ENCODE measurements at places on chromosomes 4 and X.

DNA sequence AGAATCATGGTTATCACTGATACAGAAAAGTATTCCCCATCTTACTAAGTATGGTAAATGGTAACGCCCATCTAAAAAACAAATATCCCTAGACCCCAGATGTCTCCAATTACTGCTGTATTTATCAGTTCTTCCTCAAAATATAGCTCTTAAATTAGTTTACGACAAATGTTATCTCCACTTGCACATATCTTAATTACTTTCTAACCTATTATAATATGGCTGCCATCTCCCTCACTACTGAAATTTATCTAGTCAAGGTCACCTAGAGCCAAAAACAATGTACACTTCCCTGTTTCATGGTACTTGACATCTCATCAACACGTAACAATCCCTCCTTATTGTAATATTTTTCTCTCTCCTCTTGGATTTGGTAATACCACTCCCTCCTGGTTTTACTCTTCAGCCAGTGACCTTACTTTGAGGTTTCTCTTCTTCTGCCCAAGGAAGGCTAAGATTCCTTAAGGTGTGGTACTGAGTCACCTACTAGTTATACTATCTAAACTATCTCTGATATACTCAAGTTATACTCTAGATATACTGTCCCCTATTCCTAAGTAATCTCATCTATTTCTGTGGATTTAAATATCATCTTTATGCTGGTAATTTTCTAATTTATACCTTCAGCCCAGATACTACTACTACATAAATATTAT lies 8.6 kb downstream of the LCORL start:
- DNase-seq = no peak

- DNase-seq = no peak
Observed at GRCh38 chr4:39814403-39815185, 116.7 kb downstream of the UBE2K start.

DNA sequence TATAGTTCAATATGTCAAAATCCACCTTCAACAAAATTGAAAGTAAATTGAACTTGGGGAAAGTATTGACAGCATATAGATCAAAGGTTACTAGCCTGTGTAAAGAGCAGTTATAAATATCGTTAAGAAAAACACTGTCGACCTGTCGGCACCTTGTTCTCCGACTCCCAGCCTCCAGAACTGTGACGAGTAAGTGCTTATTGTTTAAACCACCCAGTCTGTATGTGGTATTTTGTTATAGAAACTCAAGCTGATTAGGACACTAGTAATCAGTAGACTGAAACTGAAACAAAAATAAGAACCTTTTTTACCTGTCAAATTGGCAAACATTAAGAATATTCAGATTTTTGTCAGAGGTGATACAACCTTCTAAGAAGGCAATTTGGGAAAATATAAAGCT lies 17.0 kb downstream of the HTT start:
- DNase-seq = no peak

DNA sequence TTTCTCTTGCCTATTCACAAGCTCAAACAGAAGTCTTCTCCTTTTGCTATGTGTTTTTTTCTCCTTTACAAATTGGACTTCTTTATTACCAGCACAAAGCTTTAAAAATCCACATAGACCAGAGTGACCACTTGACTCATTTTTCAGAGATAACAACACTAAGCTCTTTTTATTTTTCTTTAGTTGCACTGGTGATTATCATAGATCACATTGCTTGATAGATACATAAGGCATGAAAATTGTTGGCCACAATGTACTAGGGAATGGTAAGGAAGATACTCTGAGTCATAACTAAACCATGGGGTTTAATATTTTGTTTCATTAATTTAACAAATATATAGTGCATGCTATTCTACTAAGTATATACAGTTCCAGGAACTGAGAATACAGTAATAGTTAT lies 159.0 kb downstream of the GASK1B start:
- DNase-seq = no peak

DNA sequence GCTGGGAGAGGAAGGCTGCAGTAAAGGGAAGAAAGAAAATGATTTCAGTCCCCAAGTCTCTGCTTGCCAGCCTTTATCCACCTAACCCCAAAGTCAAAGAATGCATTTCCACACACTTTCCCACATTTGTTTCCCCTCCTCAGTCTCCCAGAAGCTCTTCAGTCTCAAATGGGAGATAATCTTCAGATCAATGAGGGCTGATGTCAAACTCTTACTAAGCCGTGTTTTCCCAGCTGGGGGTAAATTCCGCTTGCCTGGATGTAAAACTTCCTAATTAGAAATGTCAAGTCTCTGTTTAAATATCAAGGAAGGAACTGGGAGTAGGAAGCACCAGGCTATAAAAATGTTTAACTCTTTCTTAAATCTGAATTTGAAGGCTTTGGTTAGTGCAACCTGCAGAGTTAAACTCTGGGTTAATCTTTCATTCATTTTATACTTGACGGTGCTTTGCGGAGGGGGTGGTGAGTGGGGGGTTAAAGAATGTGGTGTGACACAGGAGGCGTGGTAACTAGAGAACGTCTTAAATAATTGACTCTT lies 601.4 kb upstream of the ACTRT1 start:
- no peak for DNase-seq

- no peak for DNase-seq
Observed at GRCh38 chr4:37609626-37610025, 76.5 kb downstream of the RELL1 start.

DNA sequence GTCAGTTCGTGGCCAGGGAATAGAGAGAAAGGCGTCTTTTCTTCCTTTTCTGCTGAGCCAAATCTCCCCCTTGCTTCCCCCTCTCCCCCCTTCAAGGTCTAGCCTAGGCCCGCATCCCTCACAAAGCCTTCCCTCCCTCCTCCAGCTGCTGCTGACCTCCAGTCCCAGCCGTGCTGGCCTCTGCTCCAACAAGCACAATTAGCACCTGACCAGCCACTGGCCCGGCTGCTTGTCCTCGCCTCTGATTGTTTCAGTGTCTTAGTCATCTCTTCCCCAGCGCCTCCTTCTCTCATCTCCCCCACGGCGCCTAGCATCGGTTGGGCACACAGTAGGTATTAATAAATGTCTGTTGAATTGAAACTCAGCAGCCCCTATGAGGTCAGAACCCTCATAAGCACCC lies 4.2 kb downstream of the ELF4 start:
- DNase-seq = no peak

GRCh38 chr4:16154451-16154850 lies 70.6 kb upstream of the PROM1 start:
- no peak for DNase-seq

GRCh38 chrX:71098302-71098701 lies 2.7 kb downstream of the FOXO4 start:
- DNase-seq = no peak

GRCh38 chr4:38170338-38171169 lies 210.4 kb downstream of the PTTG2 start:
- no peak for DNase-seq

DNA sequence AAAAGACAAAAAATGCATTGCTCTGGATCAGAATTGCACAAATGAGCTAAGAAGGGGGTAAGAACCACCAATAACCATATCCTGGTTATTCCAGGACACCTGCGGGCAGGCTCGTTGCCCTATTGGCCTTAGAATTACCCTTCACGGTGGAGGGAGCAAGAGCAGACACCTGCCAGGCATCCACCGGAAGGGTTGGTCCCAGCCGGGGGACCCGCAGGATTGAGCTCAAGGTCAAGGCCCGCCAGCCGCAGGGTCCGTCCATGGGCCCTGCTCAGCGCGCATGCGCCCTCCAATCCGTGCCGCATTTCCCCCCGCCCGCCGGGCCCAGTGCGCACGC lies 575 bp downstream of the SLC25A6 start:
- DNase-seq = no peak

GRCh38 chr4:8041172-8041571 lies 101.5 kb upstream of the AFAP1 start:
- DNase-seq = no peak

GRCh38 chr4:21034728-21035127 lies 334.5 kb downstream of the PACRGL start:
- no peak for DNase-seq

DNA sequence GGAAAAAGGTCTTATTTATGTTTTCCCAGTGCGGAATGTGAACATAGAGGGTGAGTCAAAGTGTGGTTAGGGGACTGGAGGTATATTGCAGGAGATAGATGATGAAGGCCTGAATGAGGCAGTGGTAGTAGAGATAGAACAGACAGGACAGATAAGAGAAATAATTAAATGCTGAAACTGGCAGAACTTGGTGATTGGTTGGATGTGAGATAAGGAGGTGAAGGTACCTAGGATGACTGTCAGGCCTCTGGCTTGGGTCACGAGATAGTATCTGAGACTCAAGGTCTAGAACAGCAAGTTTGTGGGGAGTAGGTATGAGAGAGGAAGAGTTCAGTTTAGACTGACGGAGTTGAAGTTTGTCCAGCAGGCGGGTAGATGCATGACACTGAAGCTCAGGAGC lies 3.5 kb downstream of the MND1 start:
- DNase-seq = no peak

DNA sequence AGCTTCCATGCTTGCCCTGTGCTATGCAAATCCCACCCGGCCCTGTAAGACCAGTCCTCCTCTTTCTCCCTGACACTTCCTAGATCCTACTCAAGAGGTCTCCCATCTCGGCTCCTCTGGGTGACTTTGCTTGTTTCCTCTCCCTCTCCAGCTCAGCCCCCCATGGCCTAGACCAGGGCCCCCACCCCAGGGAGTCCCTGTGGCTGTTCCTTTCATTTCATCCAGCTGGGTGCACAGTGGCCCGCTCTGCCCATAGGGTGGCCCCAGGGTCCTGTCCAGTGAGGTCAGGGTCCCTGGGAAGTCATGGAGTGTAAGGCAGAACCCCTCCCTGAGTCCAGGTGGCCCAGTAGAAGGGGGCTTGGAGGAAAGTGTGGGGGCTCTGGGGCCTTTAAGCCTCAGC lies 52.3 kb upstream of the NKX1-1 start:
- peak; percentile 63 for DNase-seq

DNA sequence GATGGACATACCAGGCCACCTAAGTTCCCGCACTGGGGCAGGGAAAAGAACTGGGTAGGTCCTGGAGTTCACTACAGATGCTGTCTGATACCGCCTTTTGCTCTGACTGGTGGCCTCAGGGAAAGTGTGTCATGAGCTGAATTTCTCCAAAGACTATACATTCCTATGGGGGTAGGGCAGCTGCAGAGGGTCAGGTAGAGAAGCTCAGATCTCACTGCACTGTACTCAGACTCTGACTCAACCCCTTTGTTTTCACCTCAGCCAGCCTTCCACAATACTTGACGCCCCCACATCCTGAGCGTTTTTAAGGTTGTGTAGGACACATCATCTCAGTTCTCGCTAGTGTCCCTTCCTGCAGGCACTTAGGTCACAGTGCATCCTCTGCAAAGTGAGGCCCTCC lies 7.8 kb downstream of the GATB start:
- no peak for DNase-seq

GRCh38 chrX:94743478-94743877 lies 1069.5 kb downstream of the FAM133A start:
- DNase-seq = no peak

DNA sequence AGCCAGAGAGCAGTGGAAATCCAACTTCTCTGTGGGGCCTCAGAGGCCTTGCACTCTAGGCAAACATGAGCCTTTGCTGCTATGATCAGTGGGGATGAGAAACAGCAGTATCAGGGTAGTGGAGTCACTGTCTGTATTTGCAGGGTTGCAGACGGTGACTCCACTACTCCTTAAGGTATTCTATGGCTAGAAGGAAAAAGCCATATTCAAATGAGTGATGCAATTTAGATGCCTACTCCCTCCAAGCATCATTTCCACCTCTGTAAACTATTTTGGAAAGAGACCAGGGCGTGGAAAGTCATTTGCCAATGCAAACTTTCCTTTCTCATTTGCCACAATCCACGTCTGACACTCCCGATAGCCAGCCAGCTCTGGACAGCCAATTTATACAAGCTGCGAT lies 35.6 kb upstream of the FAM9B start:
- DNase-seq = no peak

- no peak for DNase-seq
Observed at GRCh38 chr4:76083386-76083988, 9.0 kb downstream of the ART3 start.

GRCh38 chr4:27018076-27018475 lies 157.4 kb downstream of the STIM2 start:
- DNase-seq = no peak

GRCh38 chr4:118774321-118774720 lies 61.6 kb downstream of the SEC24D start:
- no peak for DNase-seq
